Cerebellar cortex (tissue), 1 donor: ENCODE measurements at places on chromosomes 12 and 14.

- no peak for DNase-seq
Measured at GRCh38 chr14:39641224-39641623, 209.0 kb upstream of the FBXO33 start.

GRCh38 chr14:52735921-52736489 is 6.0 kb downstream of the STYX start:
- no peak for DNase-seq

- DNase-seq: no peak
Measured at GRCh38 chr12:2212537-2212936, 159.8 kb downstream of the CACNA1C start.

DNA sequence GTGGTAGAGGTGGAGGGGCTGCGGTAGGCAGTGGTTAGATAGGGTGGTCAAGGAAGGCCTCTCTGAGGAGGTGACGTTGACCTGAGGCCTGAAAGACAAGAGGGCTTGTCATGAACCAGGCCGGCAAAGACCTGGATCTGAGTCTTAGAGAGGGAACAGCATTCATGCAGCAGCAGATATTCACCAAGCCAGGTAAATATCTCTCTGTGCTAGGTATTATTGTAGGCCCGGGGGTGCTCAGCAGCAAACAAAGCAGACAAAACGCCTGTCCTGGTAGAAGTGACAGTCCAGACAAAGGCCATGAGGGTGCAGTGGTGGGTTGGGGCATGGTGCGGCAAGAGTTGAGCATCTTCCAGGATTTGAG is 117.6 kb downstream of the PTPN11 start:
- no peak for DNase-seq

GRCh38 chr12:60278209-60278608 is 682.4 kb downstream of the SLC16A7 start:
- no peak for DNase-seq

DNA sequence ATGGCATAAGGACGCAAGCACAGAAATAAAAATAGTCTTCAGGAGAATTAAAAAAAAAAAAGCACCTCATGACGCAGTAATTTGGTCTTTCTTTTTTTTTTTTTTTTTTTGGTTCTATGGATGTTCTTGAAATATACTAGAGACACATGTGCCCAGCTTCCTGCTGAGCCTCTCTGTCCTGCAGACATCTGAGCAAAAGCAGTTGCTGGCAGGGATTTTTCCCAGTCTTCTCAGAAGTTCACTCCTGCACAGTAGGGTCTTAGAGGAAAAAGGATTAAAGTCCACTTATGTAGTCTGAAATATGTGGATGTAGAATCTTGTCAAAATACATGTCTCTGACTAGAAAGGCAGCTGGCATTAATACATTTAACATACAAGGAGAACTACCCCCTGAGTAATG is 1888.1 kb upstream of the SEL1L start:
- no peak for DNase-seq

DNA sequence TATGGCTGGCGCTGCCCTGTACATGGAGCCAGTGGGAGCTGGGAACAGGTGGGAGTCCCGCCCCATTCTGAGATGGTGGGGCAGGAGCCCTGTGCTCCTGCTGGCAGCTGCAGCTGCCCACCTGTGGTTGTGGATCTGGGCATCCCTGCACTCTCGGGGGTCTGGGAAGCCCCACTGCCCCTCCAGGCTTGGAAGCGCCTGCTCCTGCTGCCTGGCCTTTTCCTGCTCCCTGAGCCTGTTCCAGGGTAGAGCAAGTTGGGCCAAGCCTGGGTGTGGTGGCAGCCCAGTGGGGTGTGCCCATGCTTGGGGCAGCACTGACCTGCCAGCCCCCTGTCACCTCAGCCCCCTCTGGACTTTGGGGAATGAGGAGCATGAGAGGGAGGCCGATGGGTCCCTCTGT is 104.0 kb downstream of the MNAT1 start:
- no peak for DNase-seq

DNA sequence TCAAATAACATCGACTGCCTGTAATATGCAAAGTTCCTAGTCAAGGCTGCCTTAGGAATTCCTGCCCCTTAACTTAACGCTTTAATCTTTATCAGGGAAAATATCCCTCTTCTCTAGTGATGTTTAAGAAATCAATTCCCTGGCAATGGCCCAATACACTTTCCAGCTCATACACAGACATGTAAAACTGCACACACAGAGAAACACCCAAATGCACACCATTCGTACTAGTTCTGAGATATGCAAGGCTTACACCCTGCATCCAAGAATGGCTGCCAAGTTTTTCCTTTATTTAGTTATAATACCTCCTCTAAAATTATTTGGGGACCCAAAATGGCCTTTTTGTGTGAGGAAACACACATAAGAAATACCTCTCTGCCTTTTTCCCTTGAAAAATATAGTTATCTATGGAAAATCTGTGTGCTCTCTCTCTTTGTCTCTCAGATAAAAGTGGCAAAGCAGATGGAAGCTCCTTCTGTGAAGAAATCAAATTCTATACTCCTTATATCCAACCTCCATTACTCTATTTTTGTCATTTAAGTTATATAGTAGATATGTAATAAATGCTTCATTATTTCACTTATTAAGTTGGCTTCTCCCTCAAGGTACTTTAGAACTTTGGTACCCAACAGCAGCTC is 120.0 kb upstream of the MDM1 start:
- no peak for DNase-seq

DNA sequence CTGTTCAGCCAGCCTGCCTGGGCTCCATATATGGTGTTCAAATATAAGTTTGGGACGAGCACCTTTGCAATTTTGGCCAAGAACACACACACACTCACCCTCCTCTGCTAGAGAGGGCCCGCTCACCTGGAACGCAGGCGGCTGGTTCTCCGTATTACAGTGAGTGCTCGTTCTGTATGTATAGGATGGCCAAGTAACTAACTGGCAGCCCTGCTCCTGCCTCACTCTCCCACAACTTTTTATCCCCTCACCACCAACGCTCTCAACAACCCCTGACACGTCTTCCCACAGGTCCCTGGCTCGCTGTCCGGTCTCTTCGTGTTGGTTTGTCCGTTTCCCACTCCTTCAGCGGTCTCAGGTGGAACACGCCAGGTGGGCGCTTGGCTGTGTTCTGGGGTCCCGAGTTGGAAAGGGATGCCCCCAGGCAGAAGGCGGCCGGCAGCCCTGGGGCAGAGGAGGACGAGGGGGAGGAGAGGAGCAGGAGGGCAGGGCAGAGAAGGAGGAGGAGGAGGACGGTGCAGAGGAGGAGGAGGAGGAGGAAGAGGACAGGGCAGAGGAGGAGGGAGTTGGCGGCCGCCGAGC is 398 bp upstream of the MSRB3 start:
- peak; percentile 45 for DNase-seq

DNA sequence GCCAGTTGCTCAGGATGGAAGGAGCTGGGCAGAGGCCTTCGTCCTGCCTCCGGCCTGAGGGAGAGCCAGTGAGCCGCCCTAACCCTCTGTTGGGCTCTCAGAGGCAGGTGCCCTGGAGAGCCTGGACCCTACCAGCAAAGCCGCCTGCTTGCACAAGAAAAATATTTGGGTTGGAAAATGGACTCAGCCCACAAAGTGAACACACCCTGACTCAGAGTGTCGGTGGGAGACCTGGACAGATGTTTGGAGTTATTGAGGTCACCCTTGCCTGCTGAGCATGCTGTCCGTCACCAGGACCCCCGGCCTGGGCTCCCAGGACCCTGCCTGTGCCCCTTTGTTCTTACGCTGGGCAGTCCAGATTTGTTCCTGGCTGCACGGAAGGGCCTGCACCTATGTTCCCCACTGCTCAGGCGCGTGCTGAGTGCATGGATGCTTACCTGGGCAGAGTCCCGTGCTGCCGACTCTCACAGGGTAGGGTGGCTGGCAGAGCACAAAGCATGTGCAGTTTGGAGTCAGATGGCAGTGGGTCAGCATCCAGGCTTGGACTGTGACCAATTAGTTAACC is 22.4 kb downstream of the FAM181A start:
- DNase-seq: no peak

DNA sequence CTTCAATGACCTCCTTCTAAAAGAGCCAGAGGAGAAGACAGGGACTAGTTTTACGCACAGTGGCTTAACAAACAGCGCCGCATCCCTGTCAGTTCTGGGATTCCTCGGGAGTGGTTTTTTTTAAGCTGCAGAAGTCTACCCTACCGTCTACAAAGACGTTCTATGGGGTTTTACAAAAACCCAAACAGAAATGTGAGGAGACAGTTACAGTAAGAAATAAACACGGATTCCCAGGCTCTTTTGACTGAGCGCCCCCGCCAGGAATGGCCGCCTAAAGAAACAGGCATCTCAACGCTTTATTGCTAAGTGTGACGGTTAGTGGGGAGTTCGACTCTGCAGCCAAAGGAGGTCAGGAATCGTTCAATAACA is 484 bp downstream of the ALKBH1 start:
- DNase-seq: peak; percentile 46

- no peak for DNase-seq
Measured at GRCh38 chr14:92341791-92342190, 18.8 kb downstream of the SLC24A4 start.

- DNase-seq: no peak
Measured at GRCh38 chr12:6295094-6295811, 15.2 kb upstream of the PLEKHG6 start.

- DNase-seq: no peak
Measured at GRCh38 chr12:30814295-30814655, 59.5 kb upstream of the CAPRIN2 start.

- no peak for DNase-seq
Measured at GRCh38 chr12:132491138-132491663, 1.2 kb downstream of the FBRSL1 start.

GRCh38 chr12:63808631-63809030 is 28.9 kb downstream of the RXYLT1 start:
- DNase-seq: no peak

GRCh38 chr12:63397807-63398206 is 246.8 kb upstream of the AVPR1A start:
- no peak for DNase-seq

GRCh38 chr12:49893753-49894750 is 9.6 kb downstream of the FAIM2 start:
- DNase-seq: no peak

GRCh38 chr12:28104316-28104715 is 85.9 kb upstream of the CCDC91 start:
- DNase-seq: no peak

DNA sequence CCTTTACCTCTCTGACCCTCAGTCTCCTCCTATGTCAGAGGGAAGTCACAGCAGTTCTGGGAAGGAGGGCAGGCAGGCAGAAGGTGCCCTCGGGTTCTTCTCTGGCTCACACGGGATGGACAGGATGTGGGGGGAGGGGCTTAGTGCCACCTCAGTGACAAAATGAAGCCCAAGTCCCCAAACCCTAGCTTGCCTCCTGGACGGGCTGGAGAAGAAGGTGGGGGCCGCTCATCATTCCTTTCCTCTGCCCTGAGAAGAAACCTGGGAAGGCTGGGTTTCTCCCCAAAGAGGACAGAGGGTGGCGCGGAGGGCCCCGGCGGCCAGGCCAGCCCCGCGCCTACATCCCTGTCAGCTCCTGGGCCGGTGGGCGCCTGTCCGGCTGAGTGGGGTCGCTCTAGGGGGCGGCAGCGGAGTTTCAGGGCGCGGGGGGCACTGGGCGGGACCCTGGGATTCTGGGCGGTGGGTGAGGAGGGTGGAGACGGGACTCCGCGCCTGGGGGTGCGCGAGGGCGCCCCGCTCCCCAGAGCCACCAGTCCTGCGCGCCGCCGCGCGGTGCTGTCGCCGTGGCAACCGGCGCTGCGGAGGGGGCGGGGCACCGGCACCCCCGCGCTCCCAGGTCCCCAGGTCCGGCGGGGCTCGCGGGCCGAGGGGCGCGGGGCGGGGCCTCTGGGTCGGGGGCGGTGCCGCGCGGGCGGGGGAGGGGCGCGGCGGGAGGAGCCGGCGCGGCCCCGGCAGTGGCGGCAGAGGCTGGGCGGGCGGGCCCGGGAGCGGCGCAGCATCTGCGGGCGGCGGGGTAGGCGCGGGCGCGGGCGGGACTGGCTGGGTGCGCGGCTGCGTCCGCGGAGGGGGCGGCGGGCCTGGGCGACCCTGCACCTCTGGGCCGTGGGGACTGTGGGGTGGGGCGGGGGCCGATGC is at the start of gene TMEM121:
TMEM121 (plus strand) TSS at position 723 of the 915 bp plus-strand sequence. CDS start 2,252 bp downstream, outside the sequence.
- peak; percentile 33 for DNase-seq

DNA sequence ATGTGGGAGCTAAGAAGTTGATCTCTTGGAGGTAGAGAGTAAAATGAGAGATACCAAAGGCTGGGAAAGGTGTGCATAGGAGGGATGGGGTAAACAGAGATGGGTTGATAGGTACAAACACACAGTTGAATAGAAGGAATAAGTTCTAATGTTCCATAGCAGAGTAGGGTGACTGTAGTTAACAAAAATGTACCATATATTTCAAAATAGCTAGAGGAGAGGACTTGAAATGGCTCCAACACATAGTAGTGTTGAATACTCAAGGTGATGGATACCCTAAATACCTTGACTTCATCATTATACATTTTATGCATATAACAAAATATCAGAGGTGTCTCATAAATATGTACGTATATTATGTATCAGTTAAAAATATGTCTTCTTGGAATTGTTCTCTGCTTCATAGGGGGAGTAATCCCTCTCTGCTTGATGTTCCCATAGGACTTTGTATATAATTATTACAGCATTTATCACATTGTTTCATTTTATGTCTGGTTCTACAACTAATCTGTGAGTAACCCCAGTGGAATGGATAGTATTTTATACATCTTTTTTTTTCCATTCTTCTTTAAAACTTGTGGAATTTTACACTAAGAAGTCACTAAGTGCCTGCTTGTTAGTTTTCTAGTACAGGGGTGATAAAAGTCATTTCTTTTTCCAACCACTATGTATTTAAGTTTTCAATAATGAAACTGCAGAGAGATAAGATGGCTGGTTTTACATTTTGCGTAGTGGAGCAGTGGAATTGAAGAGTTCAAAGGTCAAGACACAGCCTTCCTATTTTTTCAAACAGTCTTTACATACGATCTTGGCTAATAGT is 1940.0 kb upstream of the SEL1L start:
- DNase-seq: no peak

DNA sequence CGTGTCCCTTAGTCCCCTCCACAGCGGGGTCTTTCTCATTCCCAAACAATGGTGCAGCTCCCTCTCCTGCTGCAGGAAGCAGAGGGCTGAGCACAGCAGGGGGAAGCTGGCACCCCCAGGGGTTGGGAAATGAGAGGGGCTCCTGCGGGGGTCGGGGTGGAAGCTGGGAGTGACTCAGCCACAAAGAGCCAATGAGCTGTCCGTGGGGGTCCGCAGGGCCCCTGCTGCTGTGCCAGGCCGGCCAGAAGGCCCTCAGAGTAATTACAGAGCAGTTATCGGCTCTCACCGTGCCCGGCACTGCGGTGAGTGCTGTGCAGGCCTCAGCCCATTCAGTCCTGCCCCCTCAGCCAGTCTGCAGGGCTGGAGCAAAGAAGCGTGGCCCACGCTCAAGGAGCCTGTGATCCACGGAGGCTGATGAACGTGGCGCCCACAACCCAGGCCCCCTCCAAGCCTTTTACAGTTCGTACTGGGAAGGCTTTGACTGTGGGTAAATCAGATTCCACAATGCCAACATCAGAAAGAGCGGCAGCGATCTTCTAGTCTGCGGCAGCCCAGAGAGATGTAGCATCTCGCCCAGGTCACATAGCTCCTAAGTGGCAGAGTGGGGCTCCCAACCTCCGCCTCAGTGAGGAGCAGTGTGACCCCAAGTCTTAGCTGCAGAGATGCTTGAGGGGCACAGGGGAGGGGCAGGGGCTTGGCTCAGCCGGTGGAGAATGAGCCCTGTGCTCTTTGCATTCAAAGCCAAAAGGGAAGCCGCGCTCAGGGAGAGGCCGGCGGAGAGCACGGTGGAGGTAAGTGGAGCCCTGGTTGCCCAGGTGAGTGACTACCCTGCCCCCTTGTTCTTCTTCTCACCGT is 43.4 kb downstream of the SLC6A12 start:
- DNase-seq: no peak
